ENCODE measurements at places on chromosomes 7 and 10.

DNA sequence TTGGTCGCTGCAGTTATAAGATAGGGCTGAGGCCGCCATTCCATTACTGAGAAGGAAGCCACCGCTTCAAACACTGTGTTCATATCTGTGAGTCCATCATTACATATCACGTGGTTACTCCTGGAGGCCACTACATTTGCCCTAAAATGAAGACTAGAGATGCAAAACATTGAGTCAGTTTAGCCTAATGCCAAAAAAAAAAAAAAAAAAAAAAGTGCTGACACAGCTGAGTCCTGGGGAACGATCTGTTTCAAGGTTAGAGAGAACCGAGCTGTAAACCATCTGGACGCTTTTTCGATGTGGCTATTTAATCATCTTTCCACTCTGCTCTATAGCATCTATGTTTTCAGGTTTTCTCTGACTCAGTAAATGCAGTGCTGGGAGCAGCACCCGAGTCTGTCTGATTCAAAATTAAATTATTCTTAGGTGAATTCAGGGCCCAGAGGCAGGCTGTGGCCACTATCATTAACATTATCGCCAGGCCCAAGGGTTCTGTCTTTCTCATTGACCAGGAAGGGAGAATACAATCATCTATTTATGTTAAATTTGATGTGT, 449.1 kb downstream of the PAXIP1 start:
- DNase-seq = no peak

- no peak for DNase-seq
Observed at GRCh38 chr10:131875501-131875900, 25.3 kb upstream of the PPP2R2D start.

DNA sequence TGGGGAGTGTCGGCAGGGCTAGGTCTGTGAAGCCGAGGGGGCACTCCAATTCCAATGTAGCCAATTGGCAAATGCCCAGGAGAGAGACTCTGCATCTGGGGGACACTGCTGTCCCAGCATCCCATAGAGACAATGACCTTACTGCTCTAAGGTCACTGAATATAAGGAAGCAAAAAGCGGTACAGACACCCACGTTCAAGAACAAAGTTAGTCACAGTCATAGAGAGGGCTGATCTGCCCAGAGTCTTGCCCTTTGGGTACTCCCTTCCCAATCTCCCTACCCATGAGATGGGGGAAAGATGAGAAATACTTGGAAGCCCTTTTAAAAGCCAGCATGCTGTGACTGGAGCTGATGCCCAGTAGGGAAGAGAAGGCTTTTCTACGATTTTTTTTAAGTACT, 76.3 kb upstream of the GSDME start:
- DNase-seq = no peak

GRCh38 chr7:43588477-43589132, 5.7 kb downstream of the STK17A start:
- no peak for DNase-seq

GRCh38 chr10:72261784-72262404, 11.8 kb upstream of the DDIT4 start:
- no peak for DNase-seq

DNA sequence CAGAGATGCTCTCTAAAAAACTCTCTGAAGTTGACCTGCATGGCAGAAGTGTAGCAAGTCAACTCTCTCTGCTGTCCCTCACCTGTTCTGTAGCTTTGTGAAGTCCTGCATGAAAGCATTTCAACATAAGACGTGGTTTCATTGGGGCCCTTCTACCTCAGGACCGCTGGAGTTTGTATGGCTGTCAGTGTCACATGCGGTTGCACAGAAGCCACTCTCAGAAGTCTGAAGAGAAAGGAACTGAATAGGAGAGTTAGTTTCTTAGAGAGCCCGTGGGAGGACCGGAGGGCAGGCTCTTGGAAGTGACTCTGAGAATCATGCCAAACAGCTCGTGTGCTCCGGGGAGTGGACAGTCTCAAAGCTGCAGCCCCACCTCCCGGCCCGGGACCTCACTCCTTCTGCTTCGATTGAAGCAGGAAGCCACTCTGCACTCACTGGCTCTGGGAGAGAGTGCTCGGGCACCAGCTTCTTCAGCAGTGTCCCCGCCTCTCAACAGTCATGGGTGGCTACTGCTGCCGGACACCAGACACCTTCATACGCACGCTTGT, 486.7 kb downstream of the SDK1 start:
- no peak for DNase-seq

DNA sequence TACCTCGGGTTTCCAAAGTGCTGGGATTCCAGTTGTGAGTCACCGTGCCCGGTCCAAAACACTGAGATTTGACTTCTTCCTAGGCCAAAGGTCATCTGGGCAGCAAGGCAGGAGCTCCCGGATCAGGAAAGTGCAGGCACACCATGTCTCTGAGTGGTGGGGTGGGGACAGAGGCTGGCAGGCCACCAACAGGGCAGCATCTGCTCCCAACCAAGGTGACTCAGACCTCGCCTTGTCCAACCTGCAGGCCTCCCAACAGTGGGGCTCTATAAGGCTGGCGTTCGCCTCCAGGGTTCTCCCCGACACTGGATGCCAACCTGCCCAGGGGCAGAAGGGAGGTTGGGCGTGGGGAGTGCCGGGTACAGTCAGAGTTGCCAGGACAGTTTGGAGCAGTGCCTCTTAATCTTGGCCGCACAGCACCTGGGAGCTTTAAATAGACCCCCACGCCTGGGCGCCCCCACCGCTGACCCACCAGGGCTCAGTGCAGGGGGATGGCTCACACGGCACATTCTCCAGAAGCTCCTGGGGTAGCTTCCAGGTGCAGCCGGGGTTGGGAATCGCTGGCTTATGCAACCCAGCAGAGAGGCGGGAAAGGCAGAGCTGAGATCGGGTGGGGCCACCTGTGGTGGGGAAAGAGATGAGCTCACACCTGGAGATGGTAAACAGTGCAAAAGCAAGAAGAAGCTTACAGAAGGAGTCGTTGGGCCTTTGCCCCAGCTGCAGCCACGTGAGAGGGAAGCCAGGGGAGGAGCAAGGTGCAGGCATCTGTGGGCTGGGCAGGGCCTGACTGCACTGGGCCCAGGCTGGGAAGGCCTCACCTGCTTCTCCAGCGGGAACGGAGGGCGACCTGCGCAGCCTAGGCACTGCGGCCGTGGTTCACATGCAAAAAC, 10.9 kb downstream of the CALML5 start:
- no peak for DNase-seq

GRCh38 chr10:97119058-97119745, 66.6 kb downstream of the SLIT1 start:
- no peak for DNase-seq

DNA sequence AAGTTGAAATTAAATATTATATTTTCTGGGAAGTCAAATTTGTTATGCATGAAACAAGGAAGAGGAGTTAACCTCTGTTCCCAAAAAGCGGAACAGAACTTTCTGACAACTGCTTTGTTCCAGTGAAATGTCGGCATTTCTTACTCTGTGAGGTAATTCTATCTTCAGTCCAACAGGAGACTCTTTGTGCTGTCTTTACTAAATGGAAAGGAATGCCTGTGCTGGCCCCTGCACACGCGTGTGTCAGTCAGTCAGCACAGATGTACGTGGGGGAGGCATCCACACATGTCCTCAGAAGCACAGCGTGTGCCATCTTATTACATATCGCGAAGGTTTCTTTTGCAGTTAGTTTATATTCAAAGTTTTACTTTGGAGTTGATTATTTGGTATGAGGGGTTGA, 37.5 kb downstream of the NET1 start:
- DNase-seq = no peak

DNA sequence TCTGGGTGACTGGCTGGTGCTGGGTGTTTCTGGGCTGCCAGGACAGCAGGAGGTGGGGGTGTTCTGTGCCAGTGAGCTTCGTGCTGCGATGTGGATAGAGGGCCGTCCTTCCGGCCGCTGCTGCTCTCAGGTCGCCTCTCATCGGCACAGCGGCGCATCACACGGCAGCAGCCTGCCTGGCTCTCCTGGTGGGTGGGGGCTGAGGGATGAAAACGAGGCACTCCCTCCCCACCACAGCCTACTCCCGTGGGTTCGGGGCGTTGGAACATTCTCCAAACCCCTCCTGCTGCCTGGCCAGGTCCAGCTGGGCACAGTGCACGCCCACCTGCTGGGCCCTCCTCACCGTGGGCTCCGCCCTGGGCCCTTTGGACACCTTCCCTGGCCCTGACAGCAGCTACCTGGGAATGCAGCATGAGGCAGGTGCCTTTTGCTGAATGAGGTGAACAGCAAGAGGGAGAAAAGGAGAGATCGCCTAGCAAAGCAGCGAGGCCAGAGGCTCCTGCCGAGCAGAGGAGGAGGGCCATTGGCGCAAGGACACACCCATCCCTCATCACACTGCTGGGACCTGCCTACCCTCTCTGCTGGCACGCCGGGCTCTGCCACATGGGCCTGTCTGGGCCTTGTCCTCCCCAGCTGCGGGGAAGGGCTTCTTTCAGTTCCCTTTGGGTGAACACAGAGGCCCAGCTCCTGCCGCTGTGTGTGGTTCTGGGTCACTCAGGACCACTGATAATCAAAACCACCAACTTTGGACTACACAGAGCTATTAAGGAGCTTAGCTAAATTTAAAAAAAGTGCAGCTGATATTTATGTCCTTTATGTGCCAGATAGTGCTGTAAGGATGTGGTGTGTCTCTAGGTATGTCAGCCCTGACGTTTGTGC, 33.4 kb downstream of the INPP5A start:
- no peak for DNase-seq

GRCh38 chr10:91215384-91215783, 5.1 kb upstream of the PCGF5 start:
- DNase-seq = no peak

- DNase-seq = no peak
Observed at GRCh38 chr10:131180740-131181415, 130.6 kb downstream of the TCERG1L start.

- DNase-seq = peak; percentile 9
Observed at GRCh38 chr7:134865001-134865845, 85.8 kb downstream of the CALD1 start.

- DNase-seq = no peak
Observed at GRCh38 chr10:126016882-126017281, 120.5 kb downstream of the FANK1 start.
